Keratinocyte (primary cell): ENCODE measurements at places on chromosomes 11 and 22.

GRCh38 chr11:69368119-69368880 is 74.3 kb downstream of the MYEOV start:
- DNase-seq: no peak

DNA sequence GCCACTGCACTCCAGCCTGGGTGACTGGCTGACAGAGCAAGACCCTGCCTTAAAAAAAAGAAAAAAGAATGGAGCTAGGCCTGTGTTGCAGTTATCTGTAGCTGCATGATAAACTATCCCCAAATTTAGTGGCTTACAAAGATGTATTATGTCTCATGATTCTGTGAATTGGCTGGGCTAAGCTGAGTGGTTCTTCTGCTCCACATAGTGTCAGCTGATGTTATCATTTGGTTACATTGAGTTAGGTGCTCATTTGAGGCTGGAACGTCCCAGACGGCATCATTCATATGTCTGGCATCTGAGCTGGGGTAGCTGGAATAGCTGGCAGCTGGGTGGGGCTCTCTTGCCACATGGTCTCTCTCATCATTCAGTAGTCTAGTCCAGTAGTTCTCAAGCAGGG is 8.2 kb upstream of the ASCC2 start:
- no peak for DNase-seq

DNA sequence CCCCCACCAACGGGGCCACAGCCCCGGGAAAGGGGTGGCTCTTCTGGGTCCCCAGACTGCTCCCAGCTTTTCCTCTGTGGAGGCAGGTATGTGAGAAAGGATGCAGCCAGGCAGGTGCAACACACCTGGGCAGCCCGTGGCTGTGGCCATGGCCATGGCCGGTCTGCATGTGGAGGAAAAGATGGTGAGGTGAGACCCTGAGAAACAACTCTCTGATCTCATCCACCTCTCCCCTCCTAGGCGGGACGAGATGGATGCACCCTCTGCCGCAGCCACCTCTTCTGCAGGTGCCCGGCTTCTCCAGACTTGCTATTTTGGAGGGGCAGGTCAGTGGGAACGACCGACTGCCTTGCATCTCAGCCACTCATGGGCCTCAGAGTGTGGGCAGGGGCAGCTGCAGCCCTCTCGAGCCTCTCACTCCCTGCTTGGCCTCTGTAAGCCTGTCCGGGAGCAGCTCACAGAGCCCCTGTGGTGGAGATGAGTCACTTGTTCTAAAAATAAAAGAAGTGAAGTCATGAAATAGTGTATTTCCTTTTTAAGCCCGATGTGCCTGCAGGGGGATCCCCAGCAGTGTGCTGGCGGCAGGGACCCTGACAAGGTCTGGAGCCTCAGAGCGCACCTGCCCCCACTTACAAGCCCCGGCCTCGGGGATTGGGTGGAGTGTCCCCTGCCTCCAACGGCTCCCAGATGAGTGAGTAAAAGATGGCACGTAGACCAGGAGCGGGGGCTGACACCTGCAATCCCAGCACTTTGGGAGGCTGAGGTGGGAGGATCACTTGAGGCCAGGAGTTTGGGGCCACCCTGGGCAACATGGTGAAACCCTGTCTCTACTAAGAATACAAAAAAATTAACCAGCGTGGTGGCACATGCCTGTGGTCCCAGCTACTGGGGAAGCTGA is 10.7 kb downstream of the SMIM38 start:
- DNase-seq: peak; percentile 26

- DNase-seq: peak; percentile 62
Observed at GRCh38 chr11:132632641-132633124, 899.6 kb downstream of the OPCML start.

- peak; percentile 21 for DNase-seq
Observed at GRCh38 chr11:106331176-106331575, 253.7 kb downstream of the AASDHPPT start.

DNA sequence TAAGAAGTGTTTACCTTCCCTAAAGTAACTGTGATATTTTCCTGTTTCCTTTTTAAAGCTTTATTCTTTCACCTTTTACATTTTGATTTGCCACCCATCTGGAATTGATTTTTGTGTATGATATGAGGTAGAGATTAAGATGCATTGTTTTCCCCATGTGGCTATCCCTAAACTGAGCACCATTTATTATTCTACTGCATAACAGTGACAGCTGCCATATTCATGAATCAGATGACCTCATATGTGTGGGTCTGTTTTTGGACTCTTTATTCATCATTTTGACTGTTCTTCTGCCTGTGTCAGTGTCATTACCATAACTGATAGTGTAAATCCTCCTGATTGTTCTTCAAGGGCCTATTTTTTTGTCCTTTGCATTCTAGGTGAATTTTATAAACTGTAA is 50.8 kb downstream of the HIPK3 start:
- no peak for DNase-seq

DNA sequence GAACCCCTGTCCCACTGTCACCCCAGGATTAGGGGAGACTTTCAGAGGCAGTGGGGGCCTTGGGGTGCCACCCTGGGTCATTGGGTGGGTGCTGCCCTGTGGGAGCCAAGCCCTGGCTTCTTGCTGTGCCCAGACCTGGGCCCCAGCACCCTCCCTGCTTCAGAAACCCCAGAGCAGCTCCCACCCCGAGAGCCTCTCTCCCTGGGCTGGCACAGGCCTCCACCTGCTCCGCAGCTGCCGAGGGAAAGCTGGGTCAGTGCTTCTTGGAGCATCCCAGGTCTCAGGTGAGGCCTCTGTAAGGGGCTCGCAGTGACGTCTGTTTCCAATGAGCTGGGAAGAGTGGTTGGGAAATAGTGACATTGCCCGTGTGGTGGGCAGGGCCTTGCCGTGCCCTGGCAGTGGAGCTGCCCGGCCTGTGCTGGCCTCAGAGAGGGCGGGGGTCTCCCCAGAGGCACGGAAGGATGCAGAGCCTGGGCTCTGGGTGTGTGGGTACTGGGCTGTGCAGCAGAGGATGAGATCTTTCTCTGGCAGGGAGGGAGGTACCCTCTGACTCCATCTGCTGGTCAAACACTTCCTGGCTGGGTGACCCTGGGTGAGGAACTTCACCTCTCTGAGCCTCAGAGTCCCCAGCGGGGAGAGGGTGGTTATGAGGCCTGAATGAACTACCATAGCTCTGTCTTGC is 23.0 kb downstream of the C22orf23 start:
- DNase-seq: no peak

DNA sequence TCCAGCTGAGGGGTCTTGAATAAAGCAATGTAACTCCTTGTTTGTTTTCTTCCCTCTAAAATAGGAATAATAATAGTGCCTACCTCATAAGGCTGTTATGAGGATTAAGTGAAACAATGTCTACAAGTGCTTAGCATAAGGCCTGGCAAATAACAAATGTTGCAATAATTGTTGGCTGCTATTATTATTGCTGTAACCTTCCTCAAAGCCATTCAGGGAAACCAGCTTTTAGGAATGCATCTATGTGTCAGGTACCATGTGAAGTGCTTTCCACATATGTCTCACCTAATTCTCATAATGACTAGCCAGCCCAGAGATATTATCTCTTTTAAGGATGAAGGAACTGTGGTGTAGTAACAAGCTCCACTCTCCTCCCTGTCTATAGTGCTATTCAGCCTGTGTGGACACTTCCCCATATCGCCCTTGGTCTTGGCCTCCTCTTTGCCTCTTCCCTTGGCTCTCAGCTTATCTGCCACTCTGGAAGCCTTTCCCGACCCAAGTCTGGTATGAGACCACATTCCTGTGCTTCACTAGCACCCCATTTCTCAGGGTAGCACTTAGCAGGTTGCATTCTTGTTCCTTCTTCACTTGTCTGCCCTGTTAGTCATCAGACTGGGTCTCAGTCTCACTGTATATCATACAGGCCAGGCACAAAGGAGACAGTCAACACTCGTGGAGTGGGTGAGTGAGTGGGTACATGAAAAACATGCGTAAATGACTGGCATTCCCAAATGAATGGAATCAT is 23.8 kb downstream of the CSNK2A3 start:
- DNase-seq: no peak

DNA sequence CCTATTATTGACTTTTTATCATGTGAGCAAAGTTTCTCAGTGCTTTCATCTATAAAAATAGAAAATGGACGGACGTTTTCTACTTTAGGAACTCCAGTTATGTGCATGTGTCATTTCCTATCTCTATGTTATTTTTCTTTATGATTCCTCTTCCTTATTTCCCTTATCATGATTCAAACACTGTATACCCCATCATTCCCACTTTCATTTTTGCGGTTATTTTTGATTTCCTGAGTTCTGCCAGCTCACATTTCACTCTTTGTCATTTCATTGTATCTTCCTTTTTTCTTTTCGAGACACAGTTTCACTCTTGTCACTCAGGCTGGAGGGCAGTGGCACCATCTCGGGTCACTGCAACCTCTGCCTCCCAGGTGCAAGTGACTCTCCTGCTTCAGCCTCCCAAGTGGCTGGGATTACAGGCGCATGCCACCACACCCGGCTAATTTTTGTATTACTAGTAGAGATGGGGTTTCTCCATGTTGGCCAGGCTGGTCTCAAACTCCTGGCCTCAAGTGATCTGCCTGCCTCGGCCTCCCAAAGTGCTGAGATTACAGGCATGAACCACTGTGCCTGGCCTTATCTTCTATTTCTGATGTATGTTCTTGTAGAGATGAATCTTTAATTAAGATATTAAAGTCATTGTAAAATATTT is 21.5 kb downstream of the C11orf58 start:
- no peak for DNase-seq
